NCI-H1436 (cell line): ENCODE measurements at places on chromosomes 4 and X.

DNA sequence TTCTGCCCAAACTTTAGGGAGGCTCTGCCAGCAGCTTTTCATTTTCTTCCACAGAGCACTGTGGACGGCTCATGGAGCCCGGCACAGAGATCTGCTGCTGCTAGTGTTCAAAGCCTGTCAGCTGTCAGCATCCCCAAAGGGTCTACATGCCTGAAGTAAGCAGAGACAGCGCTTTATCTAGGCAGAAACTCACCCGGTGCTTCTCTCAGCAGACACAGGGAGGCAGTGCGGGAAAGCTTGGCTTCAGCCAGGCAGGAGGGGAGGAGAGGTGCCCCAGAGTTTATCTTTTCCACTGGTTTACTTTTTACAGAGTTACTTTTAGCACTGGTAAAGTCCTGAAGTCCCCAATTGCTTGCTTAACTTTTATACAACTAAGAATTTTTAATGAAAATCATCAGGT, 339.3 kb downstream of the NKX6-1 start:
- peak; percentile 2 for DNase-seq

DNA sequence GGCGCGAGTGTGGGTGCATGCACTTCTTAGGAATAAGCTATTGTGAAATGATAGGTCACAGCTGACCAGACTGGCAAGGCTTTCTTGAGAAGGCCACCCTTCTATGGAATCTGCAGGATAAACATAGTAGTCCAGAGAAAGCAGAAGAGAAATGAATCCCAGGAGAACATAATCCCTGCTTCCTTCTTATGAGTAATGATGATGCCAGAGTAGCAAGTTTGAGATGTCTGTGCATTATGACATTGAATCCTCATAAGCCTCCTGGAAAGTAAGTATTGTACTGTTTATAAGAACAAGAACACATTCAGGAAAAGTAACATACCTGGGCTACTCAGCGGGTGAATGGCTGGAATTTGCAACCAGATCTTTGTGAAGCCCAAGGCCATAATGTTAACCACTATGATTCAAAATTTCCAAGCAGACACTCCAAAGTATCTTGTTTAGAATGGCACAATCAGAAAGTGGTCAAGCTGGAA, 272.1 kb upstream of the HS3ST1 start:
- DNase-seq = no peak

DNA sequence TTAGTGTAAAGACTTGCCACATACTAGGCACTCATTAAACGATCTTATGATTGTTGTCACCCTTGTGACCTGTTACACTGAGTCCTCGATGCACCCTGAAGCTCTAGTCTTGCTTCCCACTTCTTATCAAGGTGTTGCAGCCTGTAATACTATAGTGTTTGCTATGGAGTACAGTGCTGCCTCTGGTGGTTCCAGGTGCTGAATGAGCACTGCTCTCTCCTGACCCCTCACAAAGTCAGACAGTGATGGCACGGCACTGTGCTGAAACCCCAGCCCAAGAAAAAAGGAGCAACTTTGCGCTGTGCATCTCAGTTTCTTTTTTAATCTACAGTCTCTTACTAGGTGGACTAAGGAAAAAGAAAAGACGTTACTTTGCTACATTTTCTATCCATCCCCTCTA, 106.3 kb downstream of the GC start:
- no peak for DNase-seq

GRCh38 chr4:77931452-77932135, 69.0 kb downstream of the MRPL1 start:
- DNase-seq = no peak

DNA sequence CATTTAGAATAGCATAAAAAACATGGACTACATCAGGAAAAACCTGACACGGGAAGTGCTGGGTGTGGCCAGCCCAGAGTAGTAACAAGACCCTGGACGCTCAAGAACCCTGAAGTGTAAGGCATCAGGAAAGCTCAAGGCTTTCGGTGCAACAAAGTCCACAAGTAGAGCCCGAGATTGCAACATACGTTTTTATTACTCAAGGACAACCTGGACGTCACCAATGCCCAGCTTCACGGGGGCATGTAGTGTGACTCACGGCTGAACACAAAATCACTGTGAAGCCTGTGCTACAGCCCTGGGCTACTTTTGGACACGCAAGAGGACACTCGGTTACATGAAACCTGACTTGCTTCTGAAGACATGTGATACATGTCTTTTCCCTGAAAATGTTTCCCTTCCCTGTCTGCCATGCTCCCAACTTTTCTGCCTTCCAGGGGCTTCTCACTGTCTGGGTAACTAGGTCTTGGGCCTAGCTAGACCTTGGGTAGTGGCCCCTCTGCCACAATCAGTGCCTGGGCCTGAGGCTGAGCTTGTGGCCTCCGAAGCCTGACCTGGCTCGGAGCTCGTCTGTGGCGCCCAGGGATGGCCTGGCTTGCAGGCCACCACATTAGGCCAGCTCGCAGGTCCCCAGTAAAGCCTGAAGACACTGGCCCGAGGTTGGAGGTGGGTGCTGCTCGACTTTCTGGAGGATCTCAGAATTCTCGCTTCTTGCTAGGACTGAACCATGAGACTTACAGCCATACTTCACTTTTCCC, 9.2 kb downstream of the IRAK1 start:
- DNase-seq = no peak

DNA sequence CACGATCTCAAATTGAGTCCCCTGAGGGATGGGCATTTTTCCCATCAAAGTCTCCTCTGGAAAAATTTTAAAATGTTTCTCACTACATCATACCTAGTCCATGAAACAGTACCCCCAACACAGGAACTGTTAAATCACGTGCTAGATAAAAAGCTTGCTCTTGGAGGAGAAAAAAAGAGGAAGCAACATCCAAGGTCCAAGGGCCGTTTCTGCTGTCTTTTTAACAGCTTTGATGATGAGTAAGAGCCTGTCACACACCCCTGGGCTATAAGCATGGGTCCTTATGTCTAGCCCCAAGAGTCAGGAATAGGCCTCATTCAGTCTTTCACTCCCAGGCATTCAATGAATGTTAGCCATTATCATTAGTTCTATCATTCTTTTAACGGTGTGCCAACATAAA, 128.9 kb downstream of the SH3KBP1 start:
- no peak for DNase-seq

- no peak for DNase-seq
These were observed 163.2 kb upstream of the ETNPPL start for GRCh38 chr4:108926061-108926460.

DNA sequence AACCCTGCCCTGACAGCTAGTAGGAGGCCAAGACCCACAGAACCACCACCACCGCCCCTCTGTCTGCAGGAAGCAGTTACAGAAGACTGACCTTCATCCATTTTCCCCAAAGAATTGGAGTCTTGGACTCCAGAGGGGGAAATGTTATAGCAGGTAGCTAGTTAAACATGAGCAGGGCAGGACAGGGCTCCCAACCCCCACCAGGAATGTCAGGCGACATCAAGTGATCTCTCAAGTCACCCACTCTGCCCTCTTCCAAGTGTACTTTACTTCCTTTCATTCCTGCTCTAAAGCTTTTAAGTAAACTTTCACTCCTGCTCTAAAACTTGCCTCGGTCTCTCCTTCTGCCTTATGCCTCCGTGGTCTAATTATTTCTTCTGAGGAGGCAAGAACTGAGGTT, 17.1 kb upstream of the AADAT start:
- DNase-seq = no peak

DNA sequence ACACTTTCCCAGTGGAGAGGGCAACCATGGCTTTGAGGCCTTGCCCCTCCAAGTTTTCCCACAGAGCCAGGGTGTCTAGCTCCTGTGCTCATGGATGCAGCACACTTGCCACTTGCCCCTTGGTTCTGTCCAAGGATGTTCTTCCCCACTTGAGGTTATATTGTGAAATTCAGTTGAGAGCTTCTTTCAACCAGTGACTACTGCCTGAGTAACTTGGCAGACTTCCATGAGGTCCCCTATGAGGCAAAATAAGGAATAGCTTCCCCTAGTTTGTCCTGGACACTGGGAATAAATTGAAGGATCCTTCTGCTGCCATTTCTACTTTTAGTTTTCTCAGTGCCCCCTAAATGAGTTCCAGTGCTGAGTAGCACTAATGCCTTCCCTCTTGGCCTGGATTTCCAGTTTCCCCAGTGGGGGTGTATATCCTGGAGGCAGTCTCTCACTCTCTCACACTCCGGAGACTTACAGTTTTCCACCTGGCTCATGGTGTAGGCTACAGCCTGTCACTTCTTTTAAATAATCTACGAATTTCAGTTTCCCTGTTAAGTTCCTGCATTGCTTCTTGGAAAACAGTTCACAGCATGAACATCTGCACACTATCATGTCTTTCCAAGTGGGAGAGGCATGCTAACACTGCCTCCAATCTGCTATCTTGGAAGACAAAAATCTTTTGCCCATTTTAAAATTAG, 36.4 kb upstream of the ADH4 start:
- no peak for DNase-seq

DNA sequence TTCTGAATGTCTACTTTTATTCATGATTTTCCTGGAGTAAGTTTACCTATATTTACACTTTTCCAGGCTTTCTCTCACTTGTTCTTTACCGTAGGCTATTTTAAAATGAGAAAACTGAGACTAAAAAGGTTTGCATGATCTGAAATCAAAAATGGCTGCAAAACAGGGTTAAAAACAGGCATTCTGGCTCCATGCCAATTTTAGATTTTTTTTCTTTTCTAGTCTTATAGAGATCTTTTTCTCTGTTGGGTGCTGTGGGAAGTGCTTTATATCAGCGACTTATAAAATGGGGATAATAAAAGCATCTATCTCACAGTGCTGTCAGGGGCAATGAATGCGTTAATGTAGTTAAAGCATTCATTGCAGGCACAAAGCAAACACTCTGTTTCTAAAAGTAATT, 294.8 kb downstream of the PACRGL start:
- DNase-seq = no peak

DNA sequence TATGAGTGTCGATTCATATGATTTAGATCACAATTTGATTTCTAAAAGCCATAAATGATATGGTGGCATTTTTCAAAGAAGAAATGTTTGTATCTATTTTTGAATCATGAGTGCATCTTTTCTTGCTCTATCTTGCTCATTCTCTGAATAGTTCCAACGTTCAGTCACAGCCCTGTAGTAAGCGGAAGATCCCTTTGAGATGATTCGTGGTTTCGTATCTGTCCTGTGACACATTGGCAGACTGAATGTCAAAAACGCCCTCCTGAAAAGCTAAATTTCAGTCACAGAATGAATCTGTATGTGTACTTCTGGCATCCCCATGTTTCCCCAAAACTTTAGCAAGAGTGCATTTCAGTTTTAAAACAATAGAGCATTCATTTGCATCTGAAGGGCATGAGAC, 1066.9 kb upstream of the TENM3 start:
- DNase-seq = no peak

- no peak for DNase-seq
These were observed 28.9 kb upstream of the NDUFC1 start for GRCh38 chr4:139331185-139331584.

- no peak for DNase-seq
These were observed 177.8 kb upstream of the HAND2 start for GRCh38 chr4:173707658-173708419.

DNA sequence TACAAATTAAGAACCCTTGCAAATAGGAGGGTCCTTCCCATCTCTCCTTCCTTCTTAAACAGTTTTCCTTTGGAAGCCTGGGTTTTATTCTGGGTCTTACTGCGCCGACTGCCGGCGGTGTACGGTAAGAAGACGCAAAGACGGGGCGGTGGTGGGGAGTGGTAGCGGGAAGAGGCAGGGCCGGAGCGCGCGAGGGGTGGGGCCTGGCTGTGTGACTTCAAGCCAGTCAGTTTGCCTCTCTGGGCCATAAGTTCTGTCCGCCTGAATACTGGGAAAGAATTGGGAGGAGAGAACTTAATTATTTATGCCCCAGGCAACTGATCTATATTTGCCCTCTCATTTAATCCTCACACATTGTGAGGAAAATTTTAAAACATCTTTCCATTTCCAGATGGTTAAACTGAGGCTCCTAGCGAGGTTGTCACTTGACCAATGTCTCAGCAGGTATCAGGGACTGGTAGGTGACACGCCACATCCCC, 726 bp upstream of the KANTR start:
- peak; percentile 85 for DNase-seq

DNA sequence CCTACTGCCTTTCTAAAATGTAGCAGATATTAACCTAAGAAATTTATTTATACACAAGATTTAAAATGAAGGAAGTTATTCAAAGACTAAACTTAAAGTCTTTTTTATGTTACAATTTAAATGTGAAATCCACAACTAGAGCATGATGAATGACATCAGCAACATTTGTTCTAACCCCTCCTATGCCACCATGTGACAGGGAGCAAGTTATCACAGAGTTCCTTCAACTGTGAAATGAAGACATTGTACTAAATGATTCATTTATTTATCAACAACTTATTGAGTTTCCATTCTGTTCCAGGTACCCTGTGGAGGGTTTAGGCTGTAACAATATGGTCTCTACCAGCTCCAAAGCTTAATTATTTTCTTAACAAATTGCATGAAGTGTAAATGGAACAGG, 76.9 kb downstream of the SLC39A8 start:
- DNase-seq = no peak

DNA sequence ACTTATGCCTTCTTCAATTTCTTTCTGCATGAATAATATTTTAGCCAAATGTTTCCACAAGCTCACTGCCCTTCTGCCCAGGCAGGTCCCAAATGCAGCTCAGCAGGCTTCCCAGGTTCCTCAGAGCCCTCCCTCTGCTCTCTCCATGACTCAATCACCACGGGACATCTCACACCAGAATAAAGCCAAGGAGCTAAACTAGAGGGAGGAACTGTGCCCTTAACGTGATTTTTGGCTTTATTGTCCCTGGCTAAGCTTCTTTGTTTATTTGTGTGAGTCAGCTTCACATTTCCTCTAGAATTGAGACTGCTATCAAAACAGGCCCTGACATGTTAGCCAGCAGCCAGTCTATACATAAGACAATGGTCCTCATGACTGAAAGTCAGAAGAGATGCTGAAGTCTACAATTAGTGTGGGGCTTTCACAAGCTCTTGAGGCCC, 186.4 kb upstream of the GALNT7 start:
- peak; percentile 57 for DNase-seq

GRCh38 chr4:35541888-35542213, 702.5 kb downstream of the ARAP2 start:
- DNase-seq = no peak

DNA sequence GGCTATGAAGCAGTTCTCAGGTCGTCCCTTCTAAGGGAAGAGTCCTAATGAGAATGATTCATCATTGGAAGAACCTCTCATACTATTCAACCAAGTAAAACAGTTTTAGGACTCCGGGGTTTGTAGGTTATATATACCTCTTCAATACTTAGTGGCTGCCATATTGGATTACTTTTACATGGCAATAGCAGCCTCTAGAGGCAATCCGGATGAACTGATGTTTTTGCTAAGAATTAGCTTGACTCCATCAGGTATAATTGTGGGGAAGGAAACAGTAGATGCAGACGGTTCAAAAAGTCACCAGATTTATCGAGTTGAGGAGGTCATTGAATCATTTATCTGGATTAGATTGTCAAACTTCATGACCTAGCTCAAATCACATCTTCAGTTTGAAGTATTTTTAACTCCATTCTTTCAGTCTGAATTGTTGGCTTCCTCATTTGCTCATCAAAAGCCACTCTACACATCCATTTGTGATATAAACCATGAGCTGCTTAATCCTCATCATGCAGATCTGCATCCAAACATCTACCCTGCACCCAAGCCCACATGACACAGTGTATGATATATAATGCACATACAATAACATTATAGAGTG, 28.4 kb downstream of the GUCY1B1 start:
- no peak for DNase-seq

- DNase-seq = no peak
These were observed 2044.5 kb upstream of the AGA start for GRCh38 chr4:179486570-179487335.

- peak; percentile 33 for DNase-seq
These were observed 64.8 kb downstream of the GLRA3 start for GRCh38 chr4:174764105-174764729.
